ENCODE measurements at places on chromosomes 2 and 18. TPM values are rescaled to one million over a fixed set of nuclear protein-coding genes. Genes with fewer than 3 reads are reported as not detected.

DNA sequence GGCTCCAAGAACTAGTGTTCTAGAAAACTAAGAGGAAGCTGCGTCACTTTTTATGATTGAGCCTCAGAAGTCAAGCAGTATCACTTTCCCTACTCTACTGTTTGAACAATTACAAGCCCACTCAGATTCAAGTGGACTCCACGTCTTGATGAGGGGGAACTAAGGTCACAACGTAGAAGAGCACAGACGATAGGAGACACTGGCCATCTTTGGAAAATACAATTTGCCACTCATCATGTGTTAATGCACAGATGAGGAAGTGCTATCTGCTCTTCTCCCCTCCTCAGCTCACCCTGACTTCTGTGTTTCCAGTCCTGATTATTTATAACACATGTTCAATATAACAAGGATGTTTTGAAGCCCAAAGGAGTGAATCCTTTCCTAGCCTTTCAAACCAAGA is 76.1 kb upstream of the CYP1B1 start:
- DNase-seq = no peak

- peak; percentile 21 for DNase-seq
Measured at GRCh38 chr2:26672112-26672817, 20.3 kb upstream of the KCNK3 start.

GRCh38 chr2:157320409-157320808 is 5.2 kb downstream of the ERMN start:
- DNase-seq = no peak

GRCh38 chr2:94874277-94874997 is 3.2 kb downstream of the TEKT4 start:
- peak; percentile 83 for DNase-seq

DNA sequence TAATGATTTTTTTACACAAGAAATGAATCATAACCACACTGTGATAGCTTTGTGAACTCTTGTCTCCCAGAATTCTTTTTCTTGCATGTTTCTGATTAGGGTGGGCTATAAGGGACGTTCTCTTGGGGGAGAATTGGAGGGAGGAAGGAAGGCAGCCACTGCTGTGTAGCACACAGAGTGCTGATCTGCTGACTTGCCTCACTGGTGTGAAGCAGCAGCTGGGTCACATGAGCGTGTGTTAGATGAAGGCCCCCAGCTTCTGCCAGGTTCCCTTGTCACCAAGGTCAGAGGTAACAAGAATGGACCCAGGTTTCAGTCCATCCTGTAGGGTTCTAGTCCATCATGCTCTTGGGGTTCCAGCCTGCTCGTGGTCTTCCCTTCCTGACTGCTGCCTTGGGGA is 107.4 kb upstream of the GLI2 start:
- DNase-seq = peak; percentile 16

DNA sequence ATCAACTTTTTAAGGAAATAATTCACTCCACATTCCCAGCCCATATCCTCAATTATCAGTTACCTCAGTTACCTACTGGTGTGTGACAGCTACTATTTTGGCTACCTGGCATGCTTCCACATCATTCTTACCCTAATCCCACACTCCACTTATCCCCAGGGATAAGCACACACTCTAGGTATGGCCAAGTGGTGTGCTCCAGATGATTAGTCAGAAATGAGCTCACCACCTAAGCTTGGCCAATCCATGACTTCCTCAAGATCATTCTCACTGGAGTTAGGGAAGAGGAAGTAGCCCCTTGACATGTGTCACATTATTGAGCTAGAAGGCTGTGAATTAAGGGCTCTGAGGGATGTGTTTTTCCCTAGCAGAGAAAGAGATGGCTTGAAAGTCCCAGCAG is 20.9 kb upstream of the SMAD4 start:
- DNase-seq = no peak

- DNase-seq = no peak
Measured at GRCh38 chr2:187228986-187229385, 219.1 kb downstream of the CALCRL start.

GRCh38 chr2:83233326-83233725 is 1225.8 kb downstream of the SUCLG1 start:
- DNase-seq = no peak

GRCh38 chr2:60260639-60261296 is 292.7 kb downstream of the BCL11A start:
- no peak for DNase-seq

DNAJC5G gene
- polyA plus RNA-seq = not detected

STPG4 gene
- polyA plus RNA-seq = 0.19 TPM

MERTK gene
- polyA plus RNA-seq = 9.8 TPM
